ENCODE measurements at places on chromosomes 7 and 10.
A peak's percentile ranks its signal among the peaks of the same experiment; 100 is the strongest.

DNA sequence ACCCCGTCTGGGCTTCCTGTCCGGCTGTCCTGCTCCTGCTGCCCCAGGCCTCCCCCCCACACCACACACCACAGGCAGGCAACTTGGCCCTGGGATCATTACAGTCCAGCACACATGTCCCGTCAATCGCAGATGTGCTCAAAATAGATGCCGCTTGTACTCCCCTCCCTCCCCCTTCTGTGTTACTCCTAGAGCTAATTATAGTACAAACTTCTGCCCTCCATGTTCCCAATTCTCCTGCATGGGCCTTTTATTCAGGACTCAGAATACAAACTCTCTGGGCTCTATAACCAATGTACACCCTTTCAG, at the start of gene SYNPO2L:
Gene SYNPO2L, minus strand, starts transcription at position 40 of the 309 bp plus-strand sequence. CDS start 107 bp downstream, outside the sequence.
- DNase-seq, result no peak

- no peak for DNase-seq
Measured at GRCh38 chr7:47924266-47924665, 24.0 kb downstream of the PKD1L1 start.

GRCh38 chr10:9858816-9859215, 1158.9 kb upstream of the CELF2 start:
- DNase-seq, result no peak

- DNase-seq, result no peak
Measured at GRCh38 chr10:33547976-33548375, 213.5 kb upstream of the NRP1 start.

GRCh38 chr10:105761576-105762260, 1120.6 kb downstream of the SORCS3 start:
- DNase-seq, result no peak

DNA sequence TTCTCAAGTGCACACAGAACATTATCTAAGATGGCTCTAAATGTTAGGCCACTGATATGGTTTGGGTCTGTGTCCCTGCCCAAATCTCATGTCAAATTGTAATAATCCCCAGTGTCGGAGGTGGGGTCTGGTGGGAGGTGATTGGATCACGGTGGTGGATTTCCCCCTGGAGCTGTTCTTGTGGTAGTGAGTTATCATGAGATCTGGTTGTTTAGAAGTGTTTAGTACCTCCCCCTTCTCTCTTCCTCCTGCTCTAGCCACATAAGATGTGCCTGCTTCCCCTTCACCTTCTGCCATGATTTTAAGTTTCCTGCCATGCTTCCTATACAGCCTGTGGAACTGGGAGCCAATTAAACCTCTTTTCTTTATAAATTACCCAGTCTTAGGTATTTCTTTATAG, 11.2 kb upstream of the GSTK1 start:
- DNase-seq, result peak; percentile 4
